ENCODE measurements at places on chromosomes 1 and 21.

DNA sequence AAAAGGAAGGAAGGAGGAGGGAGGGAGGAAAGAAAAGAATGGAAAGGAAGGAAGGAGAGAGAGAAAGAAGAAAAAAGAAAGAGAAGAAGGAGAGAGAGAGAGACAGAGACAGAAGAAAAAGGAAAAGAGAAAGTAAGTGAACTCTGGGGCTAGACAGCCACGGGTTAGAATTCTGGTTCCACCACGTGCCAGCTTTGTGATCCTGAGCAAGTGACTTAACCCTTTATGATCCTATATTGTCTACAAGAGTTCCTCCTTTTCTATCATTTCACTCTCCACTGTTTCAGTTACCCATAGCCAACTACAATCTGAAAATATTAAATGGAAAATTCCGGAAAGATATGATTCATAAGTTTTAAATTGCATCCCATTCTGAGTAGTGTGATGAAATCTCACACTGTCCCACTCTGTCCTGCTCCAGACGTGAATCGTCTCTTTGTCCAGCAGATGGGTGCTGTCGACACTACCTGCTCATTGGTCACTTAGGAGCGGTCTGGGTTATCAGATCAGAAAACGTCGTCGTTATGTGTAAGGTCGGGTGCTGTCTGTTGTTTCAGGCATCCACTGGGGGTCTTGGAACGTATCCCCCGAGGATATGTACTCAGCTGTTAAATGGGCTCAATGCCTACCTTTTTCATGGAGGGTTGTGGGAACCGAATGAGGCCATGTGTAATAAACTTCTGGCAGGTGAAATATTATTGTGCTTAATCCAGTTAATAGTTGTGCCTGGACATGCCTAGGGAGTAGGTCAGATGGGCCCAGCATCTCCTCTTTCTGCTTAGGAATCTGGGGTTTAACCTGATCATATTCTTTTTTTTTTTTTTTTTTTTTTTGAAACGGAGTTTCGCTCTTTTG is 19.1 kb downstream of the TMEM51 start:
- no peak for DNase-seq

DNA sequence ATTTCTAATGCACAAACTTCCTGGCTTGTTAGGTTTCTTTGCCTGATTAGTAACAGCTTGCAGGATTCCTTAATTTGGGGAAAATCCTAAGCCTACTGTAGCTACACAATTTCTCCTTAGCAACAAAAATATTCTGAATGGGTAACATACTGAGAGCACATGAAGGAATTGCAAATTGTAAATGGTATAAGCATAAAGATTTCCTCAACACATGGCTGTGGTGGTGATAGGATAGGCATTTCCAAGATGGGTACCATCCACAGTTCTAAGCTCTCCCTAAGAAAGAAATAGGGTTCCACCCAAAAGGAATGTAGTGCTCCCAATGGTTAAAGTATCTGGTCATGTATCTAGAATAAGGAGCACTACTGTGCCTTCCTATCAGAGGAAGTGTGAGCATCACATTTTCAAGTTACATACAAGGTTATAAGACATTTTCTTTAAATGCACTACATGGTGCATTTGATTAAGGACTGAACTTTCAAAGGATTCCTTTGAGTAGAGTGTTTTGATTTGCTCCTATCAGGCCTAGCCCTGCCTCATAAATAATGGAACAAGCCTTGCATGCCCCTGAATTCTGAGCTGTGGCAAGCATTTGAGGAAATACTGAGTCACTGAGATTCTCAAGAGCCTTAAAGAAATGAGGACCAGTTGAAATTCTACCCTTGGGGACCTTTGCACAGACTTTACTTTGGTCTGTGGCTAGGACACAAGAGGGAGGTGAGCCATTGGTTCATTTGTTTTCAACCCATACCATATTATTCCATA is 286.4 kb downstream of the PTBP2 start:
- DNase-seq, result no peak

DNA sequence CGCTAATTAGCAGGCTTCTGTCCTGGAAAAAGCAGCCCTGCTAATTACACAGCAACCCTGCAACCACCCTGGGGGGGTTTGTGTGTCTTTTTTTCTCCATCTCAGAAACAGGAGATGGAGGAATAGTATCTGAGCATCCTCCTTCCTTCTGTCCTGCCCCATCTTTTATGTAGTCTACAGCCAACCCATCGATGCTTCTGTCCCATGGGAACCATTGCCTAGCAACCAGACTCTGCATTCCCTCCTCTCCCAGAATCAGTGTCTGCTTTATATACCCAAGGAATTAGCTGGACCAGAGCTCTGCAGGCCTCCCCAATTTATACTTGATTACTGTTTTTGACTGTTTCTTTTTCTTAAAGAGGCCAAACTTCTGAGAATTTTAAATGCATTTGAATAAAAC is 35.1 kb downstream of the LRRC38 start:
- DNase-seq, result no peak

DNA sequence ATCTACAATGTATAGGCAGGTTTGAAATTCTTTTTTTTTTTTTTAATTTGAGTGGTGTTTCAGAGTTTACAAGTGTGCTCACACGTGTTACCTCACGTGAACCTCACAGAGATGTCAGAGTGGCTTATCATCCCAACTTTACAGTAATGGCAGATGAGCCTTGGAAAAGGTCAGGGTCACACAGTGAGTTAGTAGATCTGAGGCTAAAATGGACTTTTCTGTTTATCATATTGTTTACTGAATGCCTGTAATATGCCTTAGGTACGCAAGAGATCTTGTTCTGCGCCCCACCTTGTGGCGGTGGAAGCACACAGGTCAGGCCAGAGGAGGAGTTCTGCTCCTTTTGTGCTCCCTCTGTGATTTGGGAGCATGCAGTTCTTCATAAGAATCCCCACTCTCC is 80.0 kb downstream of the DYRK1A start:
- no peak for DNase-seq

- DNase-seq, result peak; percentile 67
Observed at GRCh38 chr1:203289281-203289981, 15.9 kb upstream of the BTG2 start.

DNA sequence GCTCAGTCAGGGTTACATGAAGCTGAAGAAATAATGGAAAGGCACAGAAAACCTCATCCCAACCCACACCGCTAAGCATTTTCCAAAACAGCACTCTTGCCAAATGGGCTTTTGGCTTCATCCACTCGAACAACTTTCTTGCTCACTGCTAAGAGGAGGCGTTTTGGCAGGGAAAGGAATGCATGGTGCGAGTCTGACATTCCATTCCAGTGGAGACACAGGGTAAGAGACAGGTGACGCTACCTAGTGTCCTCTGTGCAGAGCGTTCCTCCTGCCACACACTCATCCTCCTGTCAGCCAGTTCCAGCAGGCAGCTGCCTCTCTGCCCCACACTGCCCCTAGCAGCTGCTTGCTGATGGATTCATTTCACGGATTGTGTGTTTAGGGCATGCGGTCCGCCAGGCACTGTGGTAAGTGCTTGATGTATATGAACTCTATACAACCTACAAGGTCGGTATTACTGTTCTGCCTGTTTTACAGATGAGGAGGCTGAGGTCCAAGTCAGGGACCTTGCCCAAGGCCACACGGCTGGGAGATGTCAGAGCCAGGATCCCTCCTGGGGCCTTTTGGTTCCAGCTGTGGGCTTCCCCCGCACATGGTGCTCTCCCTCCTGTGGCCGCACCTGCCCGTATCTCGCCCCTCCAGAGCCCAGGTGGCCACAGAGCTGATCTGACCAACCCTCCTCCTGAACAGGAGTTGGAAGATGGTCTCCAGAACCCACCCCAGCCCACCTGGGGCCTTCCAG is 25.7 kb upstream of the BACE2 start:
- no peak for DNase-seq

DNA sequence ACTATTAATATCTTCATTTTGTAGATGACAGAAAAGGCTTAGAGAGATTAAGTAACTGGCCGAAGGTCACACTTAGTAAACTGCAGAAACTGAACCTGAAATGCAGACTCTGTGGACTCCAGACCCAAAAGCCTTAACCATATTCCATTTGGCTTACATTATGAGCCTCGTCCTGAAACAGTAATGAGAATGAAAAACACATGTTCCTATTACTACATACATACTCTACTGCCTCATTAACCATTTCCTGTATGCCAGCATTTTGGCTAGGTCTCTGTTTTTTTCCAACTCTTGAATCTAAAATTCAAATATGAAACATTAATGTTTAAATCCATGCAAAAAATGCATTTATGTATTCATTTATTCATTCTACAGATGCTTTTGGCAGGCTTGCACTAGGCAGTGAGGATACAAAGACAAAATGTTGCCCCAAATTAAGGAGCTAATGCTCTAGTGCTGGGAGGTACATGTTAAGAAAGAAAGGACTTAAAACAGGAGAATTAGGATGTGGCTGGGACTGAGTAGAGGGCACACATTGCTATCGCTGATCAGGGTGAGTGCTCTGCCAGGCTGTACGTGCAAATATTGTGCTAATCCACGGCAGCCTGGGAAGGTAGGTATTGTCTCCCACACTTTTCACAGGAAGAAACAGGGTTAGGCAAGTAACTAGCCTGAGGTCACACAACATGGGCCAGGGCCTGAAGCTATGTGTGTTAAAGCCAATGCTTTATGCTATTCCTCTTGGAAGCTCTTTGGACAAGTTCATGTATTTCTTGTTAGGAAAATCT is 14.0 kb downstream of the DEGS1 start:
- no peak for DNase-seq

DNA sequence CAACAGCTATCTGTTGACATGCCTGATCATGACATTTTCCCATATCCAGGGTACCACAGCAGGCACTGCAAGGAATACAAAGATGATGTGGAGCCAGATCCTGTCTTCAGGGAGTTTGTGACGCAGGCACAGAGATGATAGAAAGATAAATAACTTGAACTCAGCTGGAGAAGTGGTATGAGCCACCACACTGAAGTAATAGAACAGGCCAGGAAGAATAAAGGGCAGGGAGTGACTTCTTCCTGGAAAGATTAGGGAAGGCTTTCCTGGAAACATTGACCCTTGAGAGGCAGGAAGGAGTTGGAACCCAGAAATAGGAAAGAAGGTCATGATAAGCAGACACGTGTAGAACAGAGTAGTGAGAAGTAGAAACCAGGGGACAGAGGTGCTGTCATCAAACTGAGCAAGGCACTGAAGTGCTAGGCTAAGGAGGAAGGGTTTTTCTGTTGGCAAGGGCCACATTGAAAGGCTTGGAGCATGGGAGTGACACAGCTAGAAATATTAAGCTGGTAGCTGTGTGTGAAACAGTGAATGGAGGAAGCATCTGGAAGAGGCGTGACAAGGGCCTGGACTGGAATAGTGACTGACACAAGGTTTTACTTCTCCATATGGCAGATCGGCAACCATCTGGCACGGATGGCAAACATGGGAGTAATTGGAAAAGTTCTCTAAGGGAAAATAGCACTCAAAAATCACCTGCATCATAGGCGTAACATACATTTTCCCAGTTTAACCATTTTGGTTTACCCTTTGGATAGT is 68.4 kb downstream of the AK5 start:
- DNase-seq, result no peak

DNA sequence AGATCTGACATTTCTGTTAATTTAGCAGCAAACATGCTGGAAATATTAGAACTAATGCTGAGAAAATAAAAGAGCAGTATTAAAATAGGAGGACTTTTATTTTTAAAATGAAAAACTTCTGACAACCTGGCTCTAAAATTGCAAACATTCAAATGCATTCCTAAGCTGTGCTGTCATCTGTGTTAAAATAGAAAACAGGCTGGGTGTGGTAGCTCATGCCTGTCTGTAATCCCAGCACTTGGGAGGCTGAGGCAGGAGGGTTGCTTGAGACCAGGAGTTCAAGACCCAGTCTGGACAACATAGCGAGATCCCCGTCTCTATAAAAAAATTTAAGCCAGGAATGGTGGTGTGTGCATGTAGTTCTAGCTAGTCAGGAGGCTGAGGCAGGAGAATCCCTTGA is 44.6 kb downstream of the MIGA1 start:
- no peak for DNase-seq

- no peak for DNase-seq
Observed at GRCh38 chr1:229069176-229069575, 201.7 kb upstream of the RAB4A start.

- no peak for DNase-seq
Observed at GRCh38 chr1:42943166-42943565, 15.5 kb downstream of the SLC2A1 start.

- no peak for DNase-seq
Observed at GRCh38 chr1:190597294-190597693, 119.6 kb upstream of the BRINP3 start.

- DNase-seq, result no peak
Observed at GRCh38 chr1:195946500-195946899, 661.7 kb downstream of the KCNT2 start.

- DNase-seq, result no peak
Observed at GRCh38 chr1:30666756-30667273, 56.6 kb downstream of the MATN1 start.

DNA sequence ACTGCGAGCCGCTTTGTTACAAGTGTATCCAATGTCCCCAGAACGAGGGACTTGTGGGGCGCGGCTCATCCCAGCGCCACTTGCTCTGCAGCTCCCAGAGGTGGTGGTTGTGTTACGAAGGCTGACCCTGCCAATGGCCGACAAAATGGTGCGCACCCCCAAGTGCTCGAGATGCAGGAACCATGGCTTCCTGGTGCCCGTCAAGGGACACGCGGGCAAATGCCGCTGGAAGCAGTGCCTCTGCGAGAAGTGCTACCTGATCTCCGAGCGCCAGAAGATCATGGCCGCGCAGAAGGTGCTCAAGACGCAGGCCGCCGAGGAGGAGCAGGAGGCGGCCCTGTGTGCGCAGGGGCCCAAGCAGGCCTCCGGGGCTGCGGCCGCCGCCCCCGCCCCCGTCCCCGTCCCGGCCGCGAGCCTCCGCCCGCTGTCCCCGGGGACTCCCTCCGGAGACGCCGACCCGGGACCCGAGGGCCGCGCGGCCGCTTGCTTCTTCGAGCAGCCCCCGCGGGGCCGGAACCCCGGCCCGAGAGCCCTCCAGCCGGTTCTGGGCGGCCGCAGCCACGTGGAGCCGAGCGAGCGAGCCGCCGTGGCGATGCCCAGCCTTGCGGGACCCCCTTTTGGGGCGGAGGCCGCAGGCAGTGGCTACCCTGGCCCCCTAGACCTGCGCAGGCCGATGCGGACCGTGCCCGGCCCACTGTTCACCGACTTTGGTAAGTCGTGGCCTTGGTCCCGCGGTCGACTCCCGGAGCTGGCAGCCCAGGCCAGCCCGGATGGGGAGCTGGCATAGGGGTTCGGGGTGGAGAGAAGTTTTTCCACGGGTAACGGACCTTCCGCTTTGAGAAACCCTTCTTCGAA is at the start of gene DMRTB1:
TSS of gene DMRTB1 (plus strand) at position 79 of the 855 bp plus-strand sequence. CDS start at position 134, 55 bp downstream.
- DNase-seq, result no peak
